ENCODE measurements at places on chromosomes 5 and 9. TPM values are rescaled to one million over a fixed set of nuclear protein-coding genes. Genes with fewer than 3 reads are reported as not detected.

The SLC45A2 gene
- 0.34 TPM for total RNA-seq

The DNM1 gene
- total RNA-seq, result 0.29 TPM

The PCDHGB3 gene
- total RNA-seq, result 0.16 TPM

The PCDHGB7 gene
- total RNA-seq, result not detected

The ZNF883 gene
- 0.76 TPM for total RNA-seq

The BHMT gene
- total RNA-seq, result not detected

The FAM200C gene
- total RNA-seq, result 0.29 TPM

The ZDHHC11 gene
- total RNA-seq, result 17.0 TPM

The WWC1 gene
- total RNA-seq, result not detected

The TUBB4B gene
- total RNA-seq, result 417 TPM

The MEGF9 gene
- 6.3 TPM for total RNA-seq

The SHOC1 gene
- not detected for total RNA-seq

The SPINK4 gene
- not detected for total RNA-seq

The MCTP1 gene
- not detected for total RNA-seq

The EPB41L4B gene
- total RNA-seq, result not detected

The LTC4S gene
- 3.8 TPM for total RNA-seq

Data from activated CD8-positive, alpha-beta T cell treated with anti-CD3 and anti-CD28 coated beads, Interleukin-2, amount 10 ng/mL, durations not matched to agents 7 days and 5 days (primary cell).